CD4-positive, alpha-beta memory T cell (primary cell): ENCODE measurements at places on chromosomes 1 and 21. TPM values are rescaled to one million over a fixed set of nuclear protein-coding genes. Genes with fewer than 3 reads are reported as not detected.

DNA sequence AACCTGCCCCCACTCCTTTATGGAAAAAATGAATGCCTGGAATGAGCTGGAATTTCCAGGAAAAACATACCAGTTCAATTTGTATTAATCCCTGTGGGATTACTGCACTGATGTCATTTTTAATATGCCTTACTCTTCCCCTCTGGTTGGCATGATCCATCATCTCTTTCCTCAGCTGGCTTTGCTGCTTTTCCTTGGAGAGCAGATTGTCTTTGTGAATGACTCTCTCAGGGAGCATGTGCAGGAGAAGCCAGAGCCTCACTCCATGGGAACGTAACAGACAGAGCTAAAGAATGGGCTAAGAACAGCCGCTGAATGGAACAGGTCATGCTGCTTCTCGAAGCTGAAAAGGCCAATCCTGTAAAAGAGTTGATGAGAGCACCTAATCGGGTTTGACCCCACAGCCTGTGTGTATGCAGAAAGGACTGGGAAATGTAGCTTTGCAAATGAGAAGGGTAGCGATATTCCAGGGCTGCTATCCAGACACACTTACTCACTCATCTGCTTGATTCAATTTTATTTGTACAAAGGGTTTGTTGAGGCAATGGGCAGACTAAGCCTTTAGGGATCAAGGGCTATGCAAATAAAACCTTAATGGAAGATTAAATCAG, 20.7 kb downstream of the PHC2 start:
- no peaks in the 10 kb centered on the region for H3K4me1 ChIP-seq
- no peaks in the 10 kb centered on the region for H3K27me3 ChIP-seq
- H3K27ac ChIP-seq = no peak overlapping the region
- DNase-seq = no peak

RXRG gene
- total RNA-seq = not detected

TIAM1 gene
- 104 TPM for total RNA-seq

DNA sequence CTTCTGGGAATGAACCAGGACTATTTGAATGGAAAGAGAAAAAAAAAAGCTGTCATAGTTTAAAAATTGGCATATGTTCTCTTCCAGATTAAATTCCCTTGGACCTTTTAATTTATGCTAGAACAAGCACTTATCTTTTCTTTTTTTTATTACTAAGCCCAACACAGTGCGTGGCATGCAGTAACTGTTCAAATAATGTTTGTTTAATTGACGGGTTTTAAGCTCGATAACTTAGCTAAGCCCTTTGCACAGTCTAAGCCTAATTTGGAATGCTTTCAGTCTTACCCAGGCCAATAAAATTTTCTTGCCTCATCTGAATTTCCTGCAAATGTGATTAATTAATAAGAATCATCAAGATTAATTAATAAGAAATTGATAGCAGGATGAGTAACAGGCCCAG, 39.3 kb upstream of the EDEM3 start:
- no peak for DNase-seq
- H3K4me3 ChIP-seq = no peak overlapping the region
- H3K27ac ChIP-seq = no peak overlapping the region
- H3K27me3 ChIP-seq = no peaks in the 10 kb centered on the region
- peaks cover 7% of the 10 kb centered on the region for H3K4me1 ChIP-seq

CNTN2 gene
- total RNA-seq = not detected

GRCh38 chr1:212637902-212638301, 29.3 kb downstream of the ATF3 start:
- no peak overlapping the region for H3K4me3 ChIP-seq
- H3K36me3 ChIP-seq = no peaks in the 10 kb centered on the region
- DNase-seq = no peak
- peaks cover 4% of the 10 kb centered on the region for H3K27me3 ChIP-seq

OR6K3 gene
- total RNA-seq = not detected

SEC16B gene
- total RNA-seq = not detected
